ENCODE measurements at places on chromosomes 12 and 14. TPM values are rescaled to one million over a fixed set of nuclear protein-coding genes. Genes with fewer than 3 reads are reported as not detected.

The DCAF11 gene
- total RNA-seq = 48.8 TPM

The AMN gene
- total RNA-seq = 0.32 TPM

DNA sequence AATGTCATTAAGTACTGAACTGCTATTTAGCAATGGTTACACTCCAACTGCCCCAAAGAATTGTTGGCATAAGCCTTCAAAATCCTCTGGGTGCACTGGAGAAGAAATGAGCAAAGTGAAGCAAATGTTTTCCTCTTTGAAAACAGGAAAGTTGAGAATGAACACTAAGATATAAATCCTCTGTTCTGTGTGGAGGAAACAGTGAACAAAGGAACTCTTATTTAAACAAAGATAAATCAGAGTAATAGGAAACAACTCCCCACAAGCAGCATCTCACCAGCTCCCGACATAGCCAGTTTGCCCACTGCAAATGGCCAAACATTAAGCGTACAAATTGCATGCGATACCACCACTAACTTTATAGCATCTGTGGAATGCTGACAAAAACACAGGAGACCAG, 54.0 kb downstream of the BCAT1 start:
- no peak for ATAC-seq

GRCh38 chr12:52285172-52285745, 6.1 kb downstream of the KRT81 start:
- ATAC-seq = no peak

DNA sequence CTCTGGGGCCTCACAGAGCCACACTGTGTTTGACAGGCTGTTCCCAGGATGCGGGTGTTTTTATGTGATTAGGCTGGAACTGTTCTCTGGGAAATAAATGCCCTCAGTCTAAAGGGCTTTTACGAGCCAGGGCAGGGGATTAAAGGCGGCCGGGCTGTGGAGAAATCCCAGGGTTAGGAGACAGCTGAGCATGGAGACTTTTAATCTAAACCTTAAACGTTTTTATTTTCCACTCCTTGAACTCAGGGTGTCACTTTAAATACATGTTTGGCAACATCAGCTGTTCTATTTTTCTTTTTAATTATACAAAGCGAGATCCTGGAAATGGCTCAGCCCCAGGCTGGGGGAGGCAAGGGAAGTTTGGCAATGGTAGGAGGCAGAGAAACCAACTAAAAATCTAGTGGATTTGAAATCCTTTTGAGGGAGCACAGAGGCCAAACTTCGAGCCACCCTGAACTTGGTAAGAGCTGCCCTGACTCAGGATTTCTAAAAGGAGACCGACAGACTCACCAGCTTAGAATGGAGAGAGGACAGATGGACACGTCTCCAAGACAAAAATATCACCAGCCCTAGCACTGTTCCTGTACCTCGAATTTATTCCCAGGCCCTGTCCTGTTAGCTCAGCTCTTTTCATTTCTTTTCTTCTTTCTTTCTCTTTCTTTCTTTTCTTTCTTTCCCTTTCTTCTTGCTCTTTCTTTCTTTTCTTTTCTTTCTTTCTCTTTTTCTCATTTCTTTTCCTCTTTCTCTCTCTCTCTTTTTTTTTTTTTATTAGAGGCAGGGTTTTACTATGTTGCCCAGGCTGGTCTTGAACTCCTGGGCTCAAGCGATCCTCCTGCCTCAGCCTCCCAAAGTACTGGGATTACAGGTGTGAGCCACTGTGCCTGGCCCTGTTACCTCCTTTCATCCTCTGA, 15.8 kb upstream of the ORAI1 start:
- ATAC-seq = no peak

DNA sequence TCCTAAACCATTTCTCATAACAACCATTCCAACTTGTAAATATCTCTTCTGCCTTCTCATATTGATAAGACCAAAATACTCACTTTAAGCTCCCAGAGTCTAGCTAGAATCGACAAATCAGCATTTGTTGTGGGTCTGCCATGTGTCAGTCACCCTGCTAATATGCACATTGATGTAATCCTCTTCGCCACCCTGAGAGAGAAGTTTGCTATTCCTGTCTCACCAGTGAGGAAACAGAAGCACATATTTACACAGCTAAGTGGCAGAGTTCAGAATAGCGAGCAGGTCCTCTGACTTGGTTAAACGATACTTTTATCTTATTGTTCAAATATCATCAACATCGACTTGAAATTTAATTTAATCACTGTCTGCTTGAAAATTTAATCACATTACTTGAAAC, 142.1 kb downstream of the ANO4 start:
- ATAC-seq = peak; percentile 25

- ATAC-seq = no peak
Measured at GRCh38 chr14:59541731-59542130, 34.9 kb downstream of the CCDC175 start.

GRCh38 chr14:76203086-76204001, 51.6 kb downstream of the GPATCH2L start:
- ATAC-seq = peak; percentile 98
